Islet precursor cell (in vitro differentiated cells): ENCODE measurements at places on chromosomes 13 and 19.

GRCh38 chr19:33780251-33780650 lies 16.4 kb upstream of the KCTD15 start:
- DNase-seq: no peak

- peak; percentile 81 for DNase-seq
Observed at GRCh38 chr13:75876142-75877050, 240.3 kb downstream of the LMO7 start.

DNA sequence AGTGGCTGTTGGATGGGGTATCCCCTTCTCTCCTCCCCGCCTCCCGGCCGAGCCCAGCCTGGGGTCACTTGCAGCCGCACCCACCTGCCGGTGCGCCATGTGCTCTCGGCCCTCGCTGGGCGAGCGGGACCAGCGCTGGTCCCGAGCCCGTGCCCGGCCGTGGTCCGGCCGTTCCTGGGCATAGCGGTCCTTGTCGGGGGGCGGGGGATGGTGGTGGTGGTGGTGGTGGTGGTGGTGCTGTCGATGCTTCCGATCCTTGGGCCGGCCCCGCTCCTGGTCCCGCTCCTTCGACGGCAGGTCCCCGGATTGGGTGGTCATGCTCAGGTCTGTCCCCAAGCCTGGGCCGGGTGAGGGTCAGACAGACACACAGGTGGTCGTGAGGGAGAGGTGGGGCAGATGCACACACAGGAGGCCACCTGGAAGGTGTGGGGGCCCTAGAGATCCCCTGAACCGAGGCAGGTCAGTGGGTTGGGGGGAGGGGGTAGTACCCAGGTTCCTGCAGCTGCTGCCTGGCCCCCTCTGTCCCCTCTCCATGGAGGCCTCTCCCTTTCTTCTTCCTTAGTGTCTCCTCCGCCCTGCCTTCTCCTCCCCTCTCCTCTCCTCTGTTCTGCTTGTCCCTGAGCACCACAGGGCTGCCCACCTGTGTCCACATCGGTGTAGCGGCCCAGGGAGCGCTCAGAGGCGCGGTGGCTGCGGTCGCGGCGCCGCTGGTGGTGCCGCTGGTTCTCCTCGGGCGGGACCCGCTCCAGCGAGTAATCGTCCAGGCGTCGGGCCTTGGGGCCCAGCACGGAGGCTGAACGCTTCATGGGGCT lies 58.7 kb downstream of the IER2 start:
- DNase-seq: no peak

DNA sequence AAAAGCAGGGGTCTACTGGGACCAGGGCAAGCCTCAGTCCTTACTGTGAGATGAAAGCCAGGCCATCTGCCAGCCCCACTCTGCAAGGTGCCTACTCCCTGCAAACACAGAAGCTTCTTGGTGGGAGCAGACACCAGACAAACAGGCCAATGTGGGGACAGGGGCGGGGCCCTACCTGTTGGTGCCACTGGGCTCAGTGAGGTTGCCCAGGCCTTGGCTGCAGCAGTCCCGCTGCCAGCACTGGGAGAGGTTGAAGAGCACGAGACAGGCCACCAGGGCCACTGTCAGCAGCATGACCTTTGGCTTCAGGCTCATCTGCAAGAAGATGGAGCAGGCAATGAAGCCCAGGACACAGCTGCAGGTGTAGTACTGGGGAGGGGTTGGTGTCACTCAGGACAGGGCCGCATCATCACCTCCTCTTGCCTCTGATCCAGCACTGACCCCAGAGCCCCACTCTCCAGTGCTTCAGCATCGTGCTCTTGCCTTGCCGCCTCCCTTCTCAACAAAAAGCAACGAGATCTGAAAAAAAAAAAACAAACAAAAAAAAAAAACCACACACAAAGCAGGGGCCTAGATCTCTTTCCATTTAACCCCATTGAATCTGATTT lies 72.6 kb downstream of the NBEA start:
- peak; percentile 49 for DNase-seq

DNA sequence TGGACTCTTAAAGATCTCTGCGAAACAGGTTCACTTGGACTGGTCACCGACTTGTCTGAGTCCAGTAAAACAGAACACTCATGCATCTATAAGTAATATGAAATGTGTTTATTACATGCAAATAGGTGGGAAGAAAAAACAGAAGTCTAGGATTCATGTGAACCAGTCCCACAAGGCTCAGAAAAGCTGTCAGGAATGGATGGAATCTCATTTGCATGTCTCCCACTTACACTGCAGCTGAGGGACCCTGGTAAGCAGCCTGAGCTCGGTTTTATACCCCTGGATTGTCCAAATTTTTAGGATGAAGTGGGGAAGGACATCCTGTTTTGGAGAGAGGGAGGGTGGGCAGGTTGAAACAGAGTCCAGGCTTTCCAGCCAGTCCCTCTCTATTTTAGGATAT lies 1545.1 kb upstream of the PCDH20 start:
- no peak for DNase-seq

DNA sequence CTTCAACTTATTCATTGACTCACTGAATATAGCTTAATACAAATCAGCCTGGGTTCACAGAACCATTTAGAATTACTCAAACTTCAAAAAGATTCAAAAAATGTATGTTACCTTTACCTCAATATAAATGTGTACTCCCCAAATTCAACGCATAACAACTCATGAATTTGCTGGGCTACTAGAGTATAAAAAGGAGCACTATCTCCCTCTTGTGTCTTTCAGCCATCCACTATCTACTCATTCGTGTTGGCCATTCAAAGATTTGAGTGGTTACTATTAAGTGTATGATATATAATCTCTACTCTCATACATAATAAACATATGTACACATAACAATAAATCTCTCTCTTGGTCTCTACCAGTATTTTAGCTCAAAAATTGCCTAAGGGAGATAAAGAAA lies 20.3 kb downstream of the INTS6 start:
- no peak for DNase-seq

GRCh38 chr19:42461700-42462324 lies 19.1 kb upstream of the CXCL17 start:
- DNase-seq: no peak

- DNase-seq: no peak
Observed at GRCh38 chr13:112887557-112887991, 81.4 kb upstream of the MCF2L start.

GRCh38 chr19:21824679-21825078 lies 11.3 kb downstream of the ZNF43 start:
- no peak for DNase-seq

GRCh38 chr19:3323026-3323425 lies 43.4 kb upstream of the NFIC start:
- no peak for DNase-seq

DNA sequence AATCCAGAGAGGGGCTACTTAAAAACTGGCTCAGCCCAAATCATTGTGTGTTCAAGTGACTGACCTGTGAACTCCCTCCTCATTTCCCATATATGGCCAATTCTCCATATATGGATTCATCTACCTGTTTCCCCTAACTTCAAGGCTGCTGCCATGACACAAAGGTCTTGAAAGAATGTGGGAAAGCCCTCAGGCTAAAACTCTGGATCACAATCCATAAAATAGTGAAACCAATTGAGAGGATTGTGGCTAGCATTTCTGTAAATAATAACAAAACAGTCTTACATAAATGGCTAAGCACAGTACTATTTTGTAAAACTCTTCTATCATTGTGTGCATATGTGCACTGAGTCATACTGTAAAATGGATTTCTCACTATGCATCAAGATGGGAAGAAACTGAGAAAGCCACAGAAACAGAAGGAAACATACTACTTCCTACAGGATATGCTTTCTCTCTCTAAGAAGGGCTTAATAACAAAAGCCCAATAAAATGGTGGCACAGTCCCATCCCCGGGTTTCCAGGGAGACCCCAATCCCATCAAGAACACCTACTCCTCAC lies 80.5 kb downstream of the FOXO1 start:
- DNase-seq: no peak

DNA sequence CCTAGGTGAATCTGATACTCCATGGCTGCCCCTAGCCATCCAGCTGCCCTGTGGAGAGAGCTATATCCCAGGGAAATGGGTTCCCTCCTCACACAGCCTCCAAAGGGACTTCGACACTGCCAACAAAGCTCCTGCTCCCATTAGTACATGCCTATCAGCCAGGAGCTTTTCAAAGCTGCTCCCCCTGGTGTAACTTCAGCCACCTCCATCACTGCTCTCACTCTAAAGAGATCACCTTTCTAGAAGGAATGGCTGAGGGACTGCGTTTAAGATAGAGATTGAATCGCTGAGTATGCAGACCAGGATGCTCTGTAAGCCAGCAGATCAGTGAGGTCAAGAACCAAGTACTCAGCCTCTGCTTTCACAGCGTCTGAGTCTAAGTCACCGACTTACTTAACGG lies 213.7 kb downstream of the NALCN start:
- peak; percentile 66 for DNase-seq

GRCh38 chr13:98741741-98742435 lies 10.6 kb downstream of the SLC15A1 start:
- DNase-seq: no peak

DNA sequence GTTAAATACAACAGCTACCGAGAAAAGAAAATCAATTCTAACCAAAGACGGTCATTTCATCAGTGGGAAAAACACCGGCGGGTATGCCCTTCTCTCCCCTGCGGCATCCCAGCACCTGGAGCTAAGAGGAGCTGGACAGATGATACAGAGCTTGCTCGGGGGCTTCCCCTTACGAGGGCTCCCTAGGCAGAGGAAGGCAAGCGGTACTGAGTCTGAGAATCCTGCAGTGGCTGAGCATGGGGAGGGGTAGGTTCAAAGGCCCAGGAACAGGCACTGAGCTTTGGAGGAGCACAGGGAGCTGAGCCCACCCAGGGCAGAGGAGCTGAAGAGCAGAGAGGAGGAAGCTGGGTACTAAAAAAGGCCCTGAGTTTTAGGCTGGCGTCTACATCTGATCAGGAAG lies 12.7 kb downstream of the STK24 start:
- no peak for DNase-seq

DNA sequence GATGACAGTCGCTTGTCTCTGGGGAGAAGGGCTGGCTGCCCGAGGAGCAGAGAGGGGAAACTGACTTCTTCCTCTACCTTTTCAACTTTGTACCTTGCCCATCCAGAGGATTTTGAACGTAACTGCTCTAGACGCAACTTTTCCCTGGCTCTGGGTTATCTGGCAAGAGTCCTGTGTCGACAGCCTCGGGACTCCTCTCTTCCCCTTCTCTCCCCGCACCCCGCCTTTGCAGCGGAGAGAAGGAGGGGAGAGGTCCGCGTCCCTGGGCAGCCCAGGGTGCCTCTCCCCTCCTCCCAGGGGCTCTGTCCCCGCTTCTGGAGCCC lies 574 bp downstream of the SH3GL1 start:
- peak; percentile 65 for DNase-seq

DNA sequence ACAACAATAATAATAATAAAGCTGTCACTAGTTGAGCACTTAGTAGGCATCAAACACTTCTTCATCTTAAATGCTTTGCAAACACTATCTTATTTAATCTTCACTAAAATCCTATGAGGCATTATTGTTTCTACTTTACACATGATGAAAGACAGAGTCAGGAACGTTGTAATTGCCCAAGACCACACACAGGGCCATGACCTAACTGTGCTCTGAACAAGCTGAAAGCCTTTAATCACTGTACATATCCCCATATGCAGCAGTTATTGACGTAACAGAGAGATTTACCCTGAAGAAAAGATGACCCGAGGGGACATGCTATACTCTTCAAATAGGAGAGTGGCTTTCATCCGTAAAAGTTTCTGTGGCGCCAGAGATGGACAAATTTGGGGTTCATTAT lies 53.0 kb downstream of the SACS start:
- DNase-seq: no peak

GRCh38 chr19:46761418-46761831 lies 15.2 kb upstream of the STRN4 start:
- no peak for DNase-seq

DNA sequence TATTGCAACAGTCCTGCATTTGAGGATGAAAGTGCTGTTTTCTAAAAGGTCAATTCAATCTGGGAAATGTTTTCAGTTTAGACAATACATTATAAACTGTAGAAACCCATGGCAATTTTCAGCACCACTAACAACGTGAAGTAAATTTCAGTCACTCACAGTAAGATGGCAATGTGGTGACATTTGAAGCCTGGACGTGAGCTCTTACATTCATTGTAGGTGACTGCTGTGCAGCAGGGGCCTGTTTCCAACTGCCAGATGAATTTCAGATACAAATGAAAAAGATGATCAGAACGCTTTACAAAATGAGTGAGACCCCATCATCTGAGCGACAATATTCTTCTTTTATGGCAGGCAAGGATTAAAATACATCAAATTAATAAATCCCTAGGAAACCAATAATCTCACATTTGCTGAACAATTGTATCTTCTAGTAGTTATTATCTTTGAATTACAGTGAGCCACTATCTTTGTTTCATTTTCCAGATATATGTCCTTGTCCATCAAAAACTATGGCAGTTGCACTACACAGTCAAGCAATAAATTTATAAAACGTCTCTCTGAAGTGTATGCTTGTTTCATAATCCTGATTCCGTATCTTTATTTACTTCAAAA lies 1816.8 kb downstream of the OLFM4 start:
- DNase-seq: no peak

DNA sequence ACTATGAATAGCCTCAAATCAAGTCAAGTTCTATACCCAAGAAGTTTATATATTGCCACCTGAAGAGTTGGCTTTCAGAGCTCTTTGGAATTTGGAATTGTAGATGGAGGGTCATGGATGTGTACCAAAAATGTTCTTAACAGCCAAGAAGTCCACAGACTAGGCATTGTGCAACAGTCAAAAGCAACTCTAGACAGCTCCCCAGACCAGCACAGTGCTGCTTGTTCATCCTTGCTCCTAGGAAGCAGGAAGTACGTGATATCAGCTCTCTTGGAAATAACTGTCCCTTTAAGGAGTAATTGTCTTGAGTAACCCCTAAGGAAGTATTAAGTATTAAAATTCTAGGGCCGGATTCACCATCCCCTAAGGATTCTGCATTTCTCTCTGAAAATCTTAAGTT lies 30.7 kb upstream of the IL17D start:
- no peak for DNase-seq

DNA sequence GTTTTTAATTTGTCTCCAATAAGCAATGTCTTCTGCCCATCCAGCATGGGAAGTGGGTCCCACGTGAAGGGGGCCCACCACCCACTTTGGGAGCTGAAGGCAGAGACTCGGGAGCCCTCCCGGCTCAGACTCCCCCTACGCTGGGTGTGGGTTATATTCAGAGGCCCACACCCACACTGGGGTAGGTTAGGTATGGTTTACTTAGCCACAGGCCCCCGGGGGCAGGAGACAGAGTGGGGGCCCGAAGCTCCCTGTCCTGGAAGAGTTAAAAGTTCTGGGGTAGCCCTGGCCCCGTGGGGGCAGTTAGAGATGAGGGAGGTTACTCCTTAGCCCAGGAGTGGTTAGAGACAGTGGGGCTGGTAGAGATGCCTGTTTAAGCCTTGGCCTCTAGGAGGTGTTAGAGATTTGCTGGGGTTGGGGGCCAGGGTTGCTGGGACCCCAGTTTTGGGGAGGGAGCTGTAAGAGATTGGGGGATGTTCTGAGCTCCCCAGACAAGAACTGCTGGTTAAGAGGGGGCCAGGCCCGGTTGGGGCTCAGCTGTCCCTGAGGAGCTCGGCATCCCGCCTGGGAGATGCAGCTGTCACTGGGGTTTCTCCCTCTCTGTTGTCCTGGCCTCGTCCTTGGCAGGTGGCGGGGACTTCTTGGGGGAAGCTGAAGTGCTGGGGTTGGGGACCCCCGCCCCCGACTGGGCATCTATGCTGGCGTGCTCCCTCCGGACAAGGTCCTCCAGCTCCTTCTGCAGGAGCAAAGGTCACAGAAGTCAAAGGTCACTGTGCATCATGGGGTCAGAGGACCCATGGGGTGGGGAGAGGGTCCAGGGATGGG lies 712 bp upstream of the RINL start:
- DNase-seq: peak; percentile 49

GRCh38 chr19:48455908-48456562 lies 661 bp downstream of the KCNJ14 start:
- no peak for DNase-seq
